ENCODE measurements at places on chromosomes 11 and 22. TPM values are rescaled to one million over a fixed set of nuclear protein-coding genes. Genes with fewer than 3 reads are reported as not detected.

The BTG4 gene
- not detected for total RNA-seq

The PHLDA2 gene
- 309 TPM for total RNA-seq

The OR5A1 gene
- not detected for total RNA-seq

The SYNGR1 gene
- 20.7 TPM for total RNA-seq

DNA sequence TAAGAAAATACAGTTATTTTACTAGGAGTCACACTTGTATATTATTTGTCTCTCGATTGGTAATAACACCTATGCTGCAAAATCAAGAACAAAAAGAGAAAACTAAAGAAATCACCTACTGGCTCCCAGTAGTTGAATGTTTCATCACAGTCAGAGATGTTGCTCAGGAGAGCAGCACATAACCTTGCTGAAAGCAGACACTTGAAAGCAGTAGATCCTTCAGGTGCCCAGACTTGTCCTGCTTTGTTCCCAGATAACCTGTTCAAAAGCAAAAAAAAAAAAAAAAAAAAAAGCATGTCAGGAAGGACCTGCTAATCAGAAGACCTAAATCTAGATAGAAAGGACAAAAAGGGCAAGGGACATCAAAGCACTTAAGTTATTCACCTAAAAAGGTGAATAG lies 1.3 kb downstream of the ALG9 start:
- DNase-seq, result no peak

DNA sequence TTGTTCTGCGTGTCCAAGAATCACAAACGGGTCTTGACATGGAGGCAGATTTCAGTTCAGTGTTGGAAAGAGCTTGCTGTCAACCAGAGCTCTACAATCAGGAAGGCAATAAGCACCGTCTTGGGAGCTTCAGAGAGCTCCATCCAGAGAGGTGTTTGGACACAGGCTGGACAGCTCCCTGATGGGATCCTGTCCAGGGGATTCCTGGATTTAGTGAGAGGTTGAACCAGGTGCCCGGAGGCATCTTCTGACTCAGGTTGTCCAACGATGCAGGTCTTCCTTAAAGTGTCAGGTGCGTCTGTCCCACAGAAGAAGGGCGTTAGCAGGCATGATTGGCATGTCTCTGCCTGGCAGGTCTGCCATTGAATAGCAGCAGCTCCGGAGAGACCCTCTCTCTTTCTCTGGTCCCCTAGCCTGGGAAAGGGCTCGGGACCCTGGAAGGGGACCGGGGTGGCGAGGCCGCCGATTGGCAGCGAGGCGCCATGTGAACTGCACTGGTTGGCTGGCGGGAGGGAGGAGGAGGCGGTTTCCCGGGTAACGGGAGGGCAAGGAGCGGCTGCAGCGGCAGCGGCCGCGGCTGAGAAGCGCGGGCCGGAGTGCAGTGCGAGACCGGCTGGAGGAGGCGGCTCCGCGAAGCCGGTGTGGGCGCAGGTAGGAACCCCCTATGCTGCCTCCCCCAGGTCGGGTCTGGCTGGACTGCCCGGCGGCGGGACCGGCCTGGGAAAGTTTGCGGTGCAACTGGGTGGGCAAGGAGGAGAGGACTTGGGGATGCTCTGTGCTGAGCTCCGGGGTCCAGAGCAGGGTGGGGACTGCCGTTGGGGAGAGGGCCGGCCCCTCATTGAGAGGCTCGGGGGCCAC lies 104.1 kb upstream of the E2F8 start:
- DNase-seq, result no peak

GRCh38 chr11:69317401-69318092 lies 23.6 kb downstream of the MYEOV start:
- no peak for DNase-seq

DNA sequence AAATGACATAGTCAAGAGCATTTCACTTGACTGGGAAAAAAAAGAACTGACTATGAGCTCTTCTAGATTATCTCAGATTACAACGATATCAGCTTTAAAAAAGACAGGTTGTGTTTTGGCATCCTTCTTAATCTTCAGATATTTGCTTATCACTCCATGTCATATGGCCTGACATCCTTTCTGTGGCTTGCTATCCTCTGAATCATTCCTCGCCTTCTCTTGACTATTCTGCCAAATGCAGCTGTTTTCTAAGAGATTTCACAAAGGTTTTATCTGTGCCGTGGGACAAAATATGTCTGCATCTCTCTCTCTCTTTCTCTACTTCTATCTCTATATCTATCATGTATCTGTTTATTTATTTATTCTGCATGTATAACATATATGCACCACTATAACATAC lies 746.1 kb downstream of the CNTN5 start:
- no peak for DNase-seq

- DNase-seq, result no peak
Observed at GRCh38 chr11:60040109-60040508, at the start of gene OOSP2. Gene OOSP2 (plus strand): TSS chr11:60040409. CDS start chr11:60040460, 51 bp downstream.

DNA sequence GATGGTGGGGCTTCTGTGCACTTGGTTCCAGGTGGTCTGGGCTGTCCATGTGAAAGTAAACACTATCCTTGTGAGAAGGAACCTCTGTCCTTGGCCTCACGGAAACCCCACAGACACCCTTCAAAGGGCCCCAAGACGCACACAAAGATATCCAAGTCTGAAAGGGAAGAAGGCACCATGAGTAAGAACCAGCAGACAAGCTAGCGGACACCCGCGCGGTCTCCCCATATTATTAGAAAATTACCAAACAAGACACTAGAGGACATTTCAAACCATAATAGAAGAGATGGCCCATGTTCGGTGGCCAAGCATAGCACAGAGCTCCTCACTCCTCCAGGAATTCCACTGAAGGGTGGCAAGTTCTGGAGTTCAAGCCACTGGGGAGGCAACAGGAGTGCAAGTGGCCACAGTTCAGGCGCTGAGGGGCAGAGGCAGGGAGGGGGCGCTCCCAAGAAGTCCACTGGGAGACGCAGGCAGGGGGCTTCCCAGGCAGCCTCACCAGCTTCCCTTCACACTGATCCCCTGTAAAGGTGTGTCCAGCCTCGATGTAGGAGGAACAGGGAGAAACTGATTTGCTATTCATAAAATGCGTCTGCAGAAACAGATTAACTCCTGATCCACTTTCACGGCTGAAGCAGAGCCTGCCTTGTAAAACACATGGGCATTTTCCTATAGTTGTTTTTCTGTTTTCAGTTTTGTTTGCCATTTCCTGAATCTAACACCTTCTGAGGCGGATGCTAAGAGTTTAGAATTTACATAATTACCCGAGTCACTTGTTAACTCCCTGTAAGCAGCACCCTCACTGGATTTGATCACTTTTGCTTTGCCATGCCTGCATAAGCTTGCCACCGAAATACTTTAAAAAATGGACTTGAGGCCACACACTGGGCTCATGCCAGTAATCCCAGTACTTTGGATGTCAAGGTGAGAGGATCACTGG lies 9.1 kb upstream of the PPARA start:
- no peak for DNase-seq

- peak; percentile 45 for DNase-seq
Observed at GRCh38 chr22:25747245-25747944, 5.4 kb downstream of the MYO18B start.

GRCh38 chr22:28939394-28939793 lies 56.0 kb downstream of the ZNRF3 start:
- DNase-seq, result no peak

Data from HCT116 (cell line).